ENCODE measurements at places on chromosomes 3 and 15.
A peak's percentile ranks its signal among the peaks of the same experiment; 100 is the strongest.

DNA sequence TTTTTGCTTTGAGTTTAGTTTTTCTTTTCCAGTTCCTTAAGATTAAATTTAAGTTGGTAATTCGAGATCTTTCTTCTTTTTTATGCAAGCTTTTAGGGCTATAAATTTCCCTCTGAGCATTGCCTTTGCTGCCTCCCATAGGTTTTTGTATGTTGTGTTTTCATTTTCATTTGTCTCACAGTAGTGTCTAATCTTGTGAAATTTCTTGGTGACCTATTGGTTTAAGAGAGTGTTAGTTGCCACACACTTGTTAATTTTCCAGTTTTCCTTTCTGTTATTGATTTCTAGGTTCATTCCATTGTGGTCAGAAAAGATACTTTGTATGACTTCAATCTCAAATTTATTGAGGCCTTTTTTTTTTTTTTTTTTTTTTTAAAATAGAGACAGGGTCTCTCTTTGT, 18.3 kb upstream of the IL20RB start:
- DNase-seq, result no peak

DNA sequence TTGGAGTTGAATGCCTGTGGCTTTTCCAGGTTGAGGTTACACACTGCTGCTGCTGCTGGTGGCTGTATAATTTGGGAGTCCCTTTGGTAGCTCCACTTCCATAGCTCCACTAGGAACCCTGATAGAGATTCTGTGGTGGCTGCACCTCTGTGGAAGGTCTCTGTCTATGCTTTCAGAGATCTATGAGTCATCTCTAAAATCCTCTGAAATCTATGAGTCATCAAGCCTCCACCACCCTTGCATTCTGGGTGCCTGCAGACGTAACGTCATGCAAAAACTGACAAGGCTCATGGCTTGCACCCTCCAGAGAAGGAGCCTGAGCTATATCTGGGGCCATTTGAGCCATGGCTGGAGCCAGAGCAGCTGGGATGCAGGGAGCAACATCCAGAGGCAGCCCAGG, 1037.0 kb upstream of the CFAP20DC start:
- DNase-seq, result peak; percentile 71

DNA sequence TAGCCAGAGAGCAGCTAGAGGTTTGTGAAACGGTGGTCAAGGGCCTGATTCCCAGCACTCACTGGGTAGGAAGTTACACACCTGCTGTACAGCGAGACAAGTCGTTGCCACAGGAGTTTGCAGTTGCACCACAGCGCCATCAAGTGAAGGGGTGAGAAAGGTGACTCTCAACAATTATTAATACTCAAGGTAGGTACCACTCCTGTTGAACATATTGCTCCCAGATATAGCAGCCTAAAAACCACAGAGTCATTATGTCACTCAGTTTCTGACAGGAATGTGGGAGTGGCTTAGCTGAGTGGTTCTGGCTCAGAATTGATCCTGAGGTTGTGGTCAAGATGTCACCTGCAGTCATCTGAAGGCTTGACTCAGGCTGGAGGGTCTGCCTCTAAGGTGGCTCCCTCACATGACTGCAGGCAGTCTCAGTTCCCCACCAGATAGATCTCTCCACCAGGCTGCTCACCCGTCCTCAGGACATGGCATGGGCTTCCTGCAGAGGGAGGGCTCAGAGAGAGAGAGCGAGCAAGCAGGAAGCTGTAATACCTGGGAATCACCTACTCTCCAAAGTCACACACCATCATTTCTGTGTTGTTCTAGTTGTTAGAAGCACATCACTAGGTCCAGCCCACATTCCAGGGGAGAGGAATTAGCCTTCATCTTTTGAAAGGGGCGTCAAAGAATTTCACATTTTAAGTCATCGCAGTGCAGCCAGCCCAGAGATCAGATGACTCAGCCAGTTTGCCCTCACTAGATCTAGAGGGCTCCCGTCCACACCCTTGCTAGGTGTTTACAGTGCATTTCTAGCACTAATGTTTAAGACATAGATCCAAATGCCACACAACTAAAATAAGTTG, 17.0 kb upstream of the ANO10 start:
- peak; percentile 25 for DNase-seq

- peak; percentile 54 for DNase-seq
Observed at GRCh38 chr15:78212546-78213424, 21.6 kb downstream of the ACSBG1 start.

DNA sequence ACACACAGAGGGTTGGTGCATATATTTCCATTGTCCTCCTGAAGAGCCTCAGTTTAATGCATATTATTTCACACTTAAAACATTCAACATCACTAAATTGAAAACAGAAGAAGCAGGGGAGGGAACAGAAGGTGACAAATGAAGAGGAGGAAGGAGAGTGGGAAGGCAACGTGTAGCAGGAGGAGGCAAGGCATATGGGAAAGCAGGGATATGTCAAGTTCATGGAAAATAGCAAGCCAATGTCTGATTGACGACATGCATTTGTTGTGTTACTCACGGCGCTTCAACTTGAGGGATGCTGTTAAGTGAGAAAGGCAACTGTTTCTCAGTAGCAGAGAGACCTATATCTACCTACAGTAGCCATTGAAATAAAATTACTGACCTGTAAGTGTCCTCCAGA, 154.5 kb downstream of the NSUN3 start:
- DNase-seq, result no peak

DNA sequence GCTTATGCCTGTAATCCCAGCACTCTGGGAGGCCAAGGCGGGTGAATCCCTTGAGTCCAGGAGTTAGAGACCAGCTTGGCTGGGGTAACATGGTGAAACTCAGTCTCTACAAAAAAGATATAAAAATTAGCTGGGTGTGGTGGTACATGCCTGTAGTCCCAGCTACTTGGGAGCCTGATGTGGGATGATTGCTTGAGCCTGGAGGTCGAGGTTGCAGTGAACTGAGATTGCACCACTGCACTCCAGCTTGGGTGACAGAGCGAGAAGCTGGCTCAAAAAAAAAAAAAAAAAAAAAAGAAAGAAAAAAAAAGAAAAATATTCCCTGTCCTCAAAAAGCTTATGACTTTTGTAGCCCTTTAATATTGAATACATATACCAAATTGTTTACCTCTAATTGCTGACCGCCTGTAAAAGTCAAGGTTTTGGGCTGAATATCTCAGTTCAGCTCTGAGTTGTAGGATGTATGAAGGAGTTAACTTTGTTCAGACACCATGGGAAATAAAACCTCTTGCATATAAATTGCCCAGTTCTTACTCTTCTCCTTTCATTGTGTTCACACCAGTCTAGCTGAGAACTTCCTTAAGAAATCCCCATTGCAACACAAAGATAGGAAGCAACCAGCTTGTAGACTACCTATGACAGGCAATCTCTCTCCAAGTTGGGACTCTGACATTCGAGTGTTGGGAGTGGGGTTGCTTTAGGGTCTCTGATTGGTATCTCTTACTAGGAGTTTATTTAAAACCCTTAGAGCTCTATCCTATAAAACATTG, 97.6 kb upstream of the RASGRP1 start:
- DNase-seq, result no peak

GRCh38 chr3:184126006-184126405, 9.2 kb upstream of the EIF2B5 start:
- no peak for DNase-seq
